ENCODE measurements at places on chromosomes 1 and 21.

DNA sequence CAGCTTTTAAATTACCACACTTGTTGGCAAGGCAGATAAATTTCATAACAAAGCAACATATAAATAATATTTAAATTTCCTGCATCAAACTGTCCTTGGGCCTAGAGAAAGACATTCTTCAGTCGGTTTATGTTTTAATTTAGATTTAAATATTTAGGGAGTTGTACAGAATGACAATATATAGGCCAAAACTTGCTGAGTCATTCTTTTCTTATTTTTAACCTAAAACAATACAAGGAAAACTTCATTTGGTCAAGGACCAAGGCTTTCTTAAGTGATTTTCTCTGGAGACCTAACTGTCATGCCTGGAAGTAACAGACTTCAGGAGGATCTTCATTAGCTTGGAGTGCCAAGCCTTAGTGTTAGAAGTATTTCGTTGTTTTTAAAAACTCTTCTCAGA is 5.6 kb downstream of the MAP10 start:
- DNase-seq, result no peak

DNA sequence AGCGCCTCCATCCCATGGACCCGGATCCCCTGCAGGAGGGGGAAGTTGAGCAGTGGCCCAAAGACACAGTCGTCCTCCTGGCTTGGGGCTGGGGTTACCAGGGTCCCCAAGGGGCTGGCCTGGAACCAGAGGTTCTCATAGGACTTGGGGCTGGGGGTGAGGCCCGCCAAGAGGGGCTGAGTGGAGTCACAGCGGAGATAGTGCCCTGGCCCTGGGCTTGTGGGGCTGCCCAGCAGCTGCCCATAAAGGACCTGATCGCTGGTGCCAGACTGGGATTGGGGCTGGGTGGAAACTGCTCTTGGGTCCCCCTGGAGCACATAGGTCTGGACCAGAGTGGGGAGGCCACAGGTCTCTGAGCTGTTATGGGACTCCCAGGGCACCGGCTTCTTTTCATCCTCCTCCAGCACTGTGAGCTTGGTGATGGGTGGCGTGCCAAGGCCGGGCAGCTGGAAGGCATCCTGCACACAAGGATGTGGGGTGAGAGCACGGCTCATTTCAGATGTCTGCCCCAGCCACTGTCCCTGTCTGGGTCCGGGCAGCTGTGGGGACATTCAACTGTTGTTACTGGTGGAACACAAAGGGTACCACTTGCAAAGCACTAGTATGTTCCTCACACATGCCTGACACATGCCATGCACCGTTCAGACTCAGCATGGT is 2.3 kb upstream of the MRPS15 start:
- no peak for DNase-seq

- DNase-seq, result no peak
Measured at GRCh38 chr1:76145332-76145731, 70.8 kb downstream of the ST6GALNAC3 start.

DNA sequence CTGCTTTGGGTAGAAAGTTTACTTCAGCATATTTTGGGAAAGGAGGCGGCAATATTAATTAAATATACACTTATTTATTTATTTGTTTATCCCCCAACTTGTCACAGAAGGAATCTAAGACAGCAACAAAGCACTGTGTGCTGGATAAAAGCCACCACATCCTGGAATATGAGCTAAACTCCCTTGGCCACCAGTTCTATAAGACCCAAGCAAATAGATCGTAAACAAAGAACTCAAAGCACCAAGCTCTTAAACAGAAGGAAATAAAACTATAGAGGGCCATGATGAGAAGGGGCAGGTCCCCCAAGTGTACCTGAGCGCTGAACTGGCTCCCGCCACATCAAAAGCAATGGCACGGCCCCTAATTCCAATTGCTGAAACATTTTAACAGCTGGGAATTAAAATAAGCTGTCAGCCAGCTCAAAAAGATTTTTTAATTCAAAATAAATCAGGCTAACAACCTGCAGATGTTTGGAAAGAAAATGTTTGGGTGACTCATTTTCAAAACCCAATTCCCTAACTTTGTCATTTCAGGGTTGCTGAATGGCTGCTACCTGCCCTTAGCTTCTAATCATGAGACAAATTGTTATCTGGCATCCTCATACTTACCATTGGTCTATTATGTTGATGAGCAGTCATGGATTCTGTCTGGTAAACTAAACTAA is 127.1 kb downstream of the SLC30A10 start:
- DNase-seq, result no peak

GRCh38 chr1:24803220-24803619 is 58.0 kb downstream of the CLIC4 start:
- no peak for DNase-seq

DNA sequence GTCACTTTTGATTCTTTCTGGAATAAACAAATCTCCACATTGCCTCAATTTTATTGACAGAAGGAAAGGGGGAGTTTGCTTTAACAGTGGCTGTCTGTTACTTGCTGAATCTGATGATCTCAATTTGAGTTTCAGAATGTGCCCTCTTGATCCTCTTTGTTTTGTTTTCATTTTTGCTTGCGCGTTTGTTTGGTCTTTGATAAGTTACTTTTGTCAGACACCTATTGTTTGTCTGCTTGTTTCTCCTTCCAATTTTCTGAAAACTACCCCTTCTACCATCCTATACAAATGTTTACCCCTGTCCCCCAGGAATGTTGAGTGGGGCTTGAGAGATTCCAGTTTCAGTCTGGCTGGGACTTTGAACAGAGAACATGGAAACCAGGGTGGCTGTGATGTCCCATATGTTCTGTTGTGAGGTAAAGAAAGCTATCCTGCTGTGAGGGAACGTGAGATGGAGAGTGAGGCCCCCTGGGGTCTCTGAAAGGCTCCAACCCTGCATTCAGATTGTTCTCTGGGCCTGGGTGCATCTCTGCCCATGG is 11.8 kb upstream of the XCL2 start:
- no peak for DNase-seq

- no peak for DNase-seq
Measured at GRCh38 chr1:158180741-158181576, at the start of gene CD1D. Gene CD1D (plus strand): TSS chr1:158180895. CDS start chr1:158181102, 207 bp downstream.

GRCh38 chr1:156849151-156849496 is 9.8 kb downstream of the INSRR start:
- no peak for DNase-seq

GRCh38 chr1:45531873-45532272 is 10.2 kb upstream of the PRDX1 start:
- no peak for DNase-seq

DNA sequence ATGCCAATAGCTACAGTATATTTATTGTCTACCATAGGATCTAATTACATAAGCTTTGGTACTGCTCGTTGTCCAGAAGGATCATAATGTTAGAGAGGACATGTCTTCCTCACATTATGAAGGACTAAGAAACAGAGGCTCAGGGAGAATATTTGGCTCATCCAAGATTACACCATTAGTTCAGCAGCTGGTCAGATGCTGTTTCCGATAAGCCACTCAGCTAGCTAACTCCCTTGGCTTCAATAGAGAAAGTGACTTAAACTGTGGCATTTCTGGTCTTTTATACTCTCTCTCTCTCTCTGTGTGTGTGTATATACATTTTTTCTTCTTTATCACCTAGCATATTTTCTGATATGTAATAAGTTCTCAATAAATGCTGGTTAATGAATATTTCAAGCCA is 70.4 kb downstream of the DDR2 start:
- no peak for DNase-seq

- no peak for DNase-seq
Measured at GRCh38 chr1:58774027-58774426, 9.8 kb downstream of the JUN start.

GRCh38 chr1:24503870-24504523 is 1.4 kb downstream of the RCAN3 start:
- DNase-seq, result no peak

DNA sequence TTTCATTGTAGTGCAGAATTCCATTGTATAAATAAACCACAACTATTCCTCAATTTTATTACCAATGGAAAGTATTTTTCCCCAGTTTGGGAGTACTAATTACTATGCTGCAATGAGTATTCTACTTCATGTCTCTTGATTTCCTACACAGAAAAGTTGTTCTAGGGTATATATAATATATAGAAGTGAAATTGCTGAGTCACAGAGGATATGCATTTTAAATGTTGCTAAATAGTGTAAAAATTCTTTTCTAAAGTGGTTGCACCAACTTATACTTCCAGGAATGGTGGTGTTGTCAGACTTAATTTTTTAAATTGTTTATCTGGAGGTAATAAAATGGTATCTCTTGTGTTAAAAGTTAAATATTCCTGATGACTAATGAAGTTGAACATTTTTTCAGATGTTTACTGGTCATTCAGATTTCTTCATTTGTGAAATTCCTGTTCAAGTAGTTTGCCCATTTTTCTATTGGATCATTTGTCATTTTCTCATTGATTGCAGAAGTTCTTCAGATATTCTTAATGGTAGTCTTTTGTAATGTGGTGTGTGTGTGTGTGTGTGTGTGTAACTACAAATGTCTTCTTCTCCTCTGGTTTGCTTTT is 19.1 kb upstream of the MYOG start:
- no peak for DNase-seq

- peak; percentile 8 for DNase-seq
Measured at GRCh38 chr21:44845418-44846223, 27.8 kb upstream of the SUMO3 start.

- peak; percentile 7 for DNase-seq
Measured at GRCh38 chr1:231460614-231461013, 38.5 kb upstream of the EGLN1 start.

DNA sequence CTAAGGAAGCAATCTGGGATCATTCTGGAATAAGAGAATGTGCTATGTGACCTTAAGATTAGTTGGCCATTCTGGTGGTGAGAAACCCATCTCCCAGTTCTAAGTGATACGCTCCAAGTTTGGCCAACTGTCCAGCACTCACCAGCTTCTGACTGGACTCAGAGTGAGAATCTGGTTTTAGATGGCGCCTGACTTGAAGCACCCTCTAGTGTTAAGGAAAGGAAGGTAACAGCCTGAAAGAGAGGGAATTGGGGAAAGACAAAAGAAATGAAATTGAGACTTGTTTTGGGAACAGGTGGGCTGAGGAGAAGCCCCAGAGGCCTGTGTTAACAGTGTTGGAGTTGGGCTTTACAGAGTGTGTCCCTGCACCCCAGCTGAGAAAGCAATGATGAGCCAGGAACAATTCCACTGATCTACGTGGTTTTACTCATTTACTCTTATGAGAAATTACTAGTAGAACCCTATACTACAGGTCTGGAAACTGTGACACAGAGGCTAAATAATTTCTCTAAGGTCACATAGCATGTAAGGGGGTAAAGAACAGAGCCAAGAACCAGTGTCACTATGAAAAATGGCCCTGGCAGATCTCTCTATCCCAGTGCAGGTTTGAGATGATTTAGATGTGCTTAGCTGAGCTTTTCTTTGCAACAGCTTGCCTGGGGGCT is 9.3 kb upstream of the FCAMR start:
- no peak for DNase-seq

Data from activated naive CD8-positive, alpha-beta T cell treated with anti-CD3 and anti-CD28 coated beads, Interleukin-2, amount 50 U/mL, for 16 hours (primary cell).